ENCODE measurements at places on chromosomes 4 and X. TPM values are rescaled to one million over a fixed set of nuclear protein-coding genes. Genes with fewer than 3 reads are reported as not detected.

Gene BCORL1
- total RNA-seq = 13.5 TPM

Gene GAGE1
- total RNA-seq = not detected

Gene GUCY1A1
- total RNA-seq = 0.44 TPM

Gene RAB9A
- 16.4 TPM for total RNA-seq

Gene MPC1L
- total RNA-seq = not detected

Gene SULT1B1
- total RNA-seq = 10.6 TPM

Gene RNF150
- 0.35 TPM for total RNA-seq

DNA sequence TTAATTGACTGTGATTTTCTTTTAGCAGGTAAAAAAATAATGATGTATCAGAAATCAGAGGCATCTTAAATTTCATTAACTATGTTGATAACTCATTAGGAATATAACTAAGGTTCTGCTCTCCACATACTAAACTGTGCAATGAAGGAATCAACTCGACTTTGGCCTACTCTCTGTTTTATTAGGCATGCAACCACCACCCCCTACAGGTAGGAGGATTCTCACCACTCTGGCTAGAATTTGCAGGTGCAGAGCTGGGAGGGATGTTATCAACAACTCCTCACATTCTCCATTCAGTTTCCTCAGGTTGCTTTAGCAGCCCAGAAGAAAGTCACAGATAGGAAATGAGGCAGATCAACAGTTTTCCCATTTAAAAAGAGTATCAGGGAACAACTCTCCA, 160.1 kb downstream of the COX18 start:
- DNase-seq = no peak
- H3K36me3 ChIP-seq = no peaks in the 10 kb centered on the region
- H3K4me3 ChIP-seq = no peak overlapping the region
- H3K27ac ChIP-seq = no peak overlapping the region
- no peaks in the 10 kb centered on the region for H3K4me1 ChIP-seq
- peaks cover 7% of the 10 kb centered on the region for H3K27me3 ChIP-seq

DNA sequence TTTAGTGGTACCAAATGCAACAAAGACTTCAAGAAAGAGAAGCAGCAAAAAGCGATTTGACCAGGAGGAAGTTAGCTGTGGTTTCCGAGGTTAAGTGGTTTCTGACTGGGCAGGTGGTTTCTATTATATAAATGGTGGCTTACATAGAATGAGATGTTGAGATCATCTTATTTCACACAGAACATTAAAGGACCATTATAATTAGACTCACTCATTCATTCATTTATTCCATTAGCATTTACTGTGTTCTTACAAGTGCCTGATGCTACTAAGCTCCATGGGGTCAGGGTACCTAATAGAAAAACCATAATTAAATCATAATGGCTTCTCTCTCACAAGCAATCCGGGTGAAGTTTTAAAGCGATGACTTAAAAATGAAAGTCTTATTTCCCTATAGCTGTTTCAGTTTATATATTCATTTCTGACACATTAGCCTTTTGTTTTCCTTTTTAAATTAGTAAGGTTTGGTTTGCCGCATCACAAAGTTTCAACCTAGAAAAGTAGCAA, 10.6 kb downstream of the TSPAN6 start:
- no peaks in the 10 kb centered on the region for H3K36me3 ChIP-seq
- DNase-seq = no peak
- H3K27me3 ChIP-seq = peaks cover 2% of the 10 kb centered on the region
- no peak overlapping the region for H3K4me3 ChIP-seq
- H3K4me1 ChIP-seq = no peaks in the 10 kb centered on the region
